Activated naive CD4-positive, alpha-beta T cell treated with anti-CD3 and anti-CD28 coated beads for 36 hours (primary cell): ENCODE measurements at places on chromosomes 11 and 22.

DNA sequence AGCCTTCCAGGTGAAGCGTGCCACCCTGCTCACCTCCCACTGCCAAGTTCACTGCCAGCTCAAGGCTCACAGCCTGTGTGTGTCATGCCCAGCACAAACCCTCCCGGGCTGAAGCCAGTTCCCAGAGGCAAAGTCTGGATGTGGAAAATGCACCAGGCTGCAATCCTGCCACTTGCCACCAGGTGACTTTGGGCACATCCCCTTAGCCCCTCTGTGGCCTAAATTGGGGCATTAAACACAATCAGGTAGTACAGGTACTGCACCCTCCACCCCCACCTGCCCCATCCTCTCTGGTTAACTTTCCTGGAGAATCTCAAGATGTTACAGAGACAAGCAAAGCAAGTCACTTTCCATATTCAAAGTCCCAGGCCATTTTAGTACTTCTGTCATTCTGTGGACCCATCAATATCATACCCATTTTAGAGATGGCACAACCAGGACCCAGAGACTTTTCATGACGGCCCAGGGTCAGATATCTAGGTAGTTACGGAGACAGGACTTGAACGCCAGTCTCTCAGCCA is 1.8 kb upstream of the RASD2 start:
- no peak overlapping the region for H3K4me3 ChIP-seq
- H3K36me3 ChIP-seq = no peaks in the 10 kb centered on the region
- no peaks in the 10 kb centered on the region for H3K4me1 ChIP-seq

DNA sequence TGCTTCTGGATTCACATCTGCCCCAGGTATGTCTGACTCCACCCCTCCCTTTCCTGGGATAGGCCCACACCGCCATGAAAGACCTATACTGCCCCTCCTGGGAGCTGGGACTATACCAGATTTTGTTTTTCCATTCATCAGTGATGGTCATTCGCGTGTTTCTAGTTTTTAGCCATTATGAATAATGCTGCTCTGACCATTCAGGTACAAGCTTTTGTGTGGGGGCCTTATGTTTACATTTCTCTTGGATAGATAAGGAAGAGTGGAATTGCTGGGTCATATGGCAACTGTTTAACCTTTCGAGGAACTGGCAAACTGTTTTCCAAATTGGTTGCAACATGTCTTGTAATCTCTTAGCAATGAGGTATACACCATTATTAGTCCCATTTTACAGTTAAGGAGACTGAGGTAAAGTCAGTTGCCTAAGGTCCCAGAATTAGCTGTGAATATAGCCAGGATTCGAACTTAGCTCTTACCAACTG is 1.2 kb upstream of the TBC1D10A start:
- H3K27me3 ChIP-seq = no peaks in the 10 kb centered on the region
- H3K4me1 ChIP-seq = peaks cover 43% of the 10 kb centered on the region
- no peak for DNase-seq

- peaks cover 91% of the 10 kb centered on the region for H3K4me1 ChIP-seq
- peak overlapping the region; percentile 23 for H3K4me3 ChIP-seq
- no peak for DNase-seq
- H3K36me3 ChIP-seq = peaks cover 77% of the 10 kb centered on the region
Measured at GRCh38 chr11:61108847-61109585, 6.7 kb downstream of the CD5 start.

- DNase-seq = peak; percentile 78
- no peaks in the 10 kb centered on the region for H3K36me3 ChIP-seq
- peaks cover 14% of the 10 kb centered on the region for H3K4me1 ChIP-seq
Measured at GRCh38 chr11:61776561-61777075, 15.8 kb downstream of the TMEM258 start.

GRCh38 chr11:7585816-7586215 is 72.0 kb downstream of the PPFIBP2 start:
- H3K36me3 ChIP-seq = peaks cover 12% of the 10 kb centered on the region
- H3K27ac ChIP-seq = no peak overlapping the region
- H3K4me3 ChIP-seq = no peak overlapping the region
- peaks cover 12% of the 10 kb centered on the region for H3K4me1 ChIP-seq
- DNase-seq = no peak

DNA sequence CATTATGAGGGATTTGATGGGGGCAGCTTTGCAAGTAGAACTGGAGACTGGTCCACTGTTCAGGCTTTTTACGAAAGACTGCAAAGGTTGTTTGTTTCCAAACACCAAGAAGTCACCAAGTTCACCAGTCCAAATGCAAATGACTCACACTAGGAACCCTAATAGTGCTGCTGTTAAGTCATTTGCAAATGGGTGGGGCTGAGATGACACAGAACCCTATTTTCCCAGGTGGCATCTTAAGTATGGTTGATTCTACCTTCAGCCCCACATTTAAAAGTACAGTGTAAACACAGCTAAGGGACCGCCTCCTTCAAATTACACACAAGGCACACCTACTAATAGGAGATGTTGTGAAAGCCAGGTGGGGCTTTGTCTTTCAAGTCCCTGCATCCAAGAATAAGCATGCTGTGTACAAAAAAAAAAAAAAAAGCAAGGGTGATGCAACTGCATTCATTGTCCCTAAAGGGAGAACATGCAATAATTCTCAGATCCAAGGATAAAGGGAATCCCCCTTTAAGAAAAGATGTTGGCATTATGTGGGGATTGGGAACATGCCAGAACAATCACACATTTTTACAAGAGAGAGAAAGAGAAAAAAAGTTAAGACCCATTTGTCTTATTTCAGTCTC is 27.3 kb downstream of the BDNF start:
- no peaks in the 10 kb centered on the region for H3K27me3 ChIP-seq
- no peak overlapping the region for H3K4me3 ChIP-seq
- no peak overlapping the region for H3K27ac ChIP-seq
- H3K36me3 ChIP-seq = peaks cover 7% of the 10 kb centered on the region

GRCh38 chr11:46036009-46036408 is 85.2 kb downstream of the PHF21A start:
- no peaks in the 10 kb centered on the region for H3K36me3 ChIP-seq
- no peaks in the 10 kb centered on the region for H3K27me3 ChIP-seq
- DNase-seq = no peak
- H3K4me3 ChIP-seq = no peak overlapping the region
- peaks cover 14% of the 10 kb centered on the region for H3K4me1 ChIP-seq

DNA sequence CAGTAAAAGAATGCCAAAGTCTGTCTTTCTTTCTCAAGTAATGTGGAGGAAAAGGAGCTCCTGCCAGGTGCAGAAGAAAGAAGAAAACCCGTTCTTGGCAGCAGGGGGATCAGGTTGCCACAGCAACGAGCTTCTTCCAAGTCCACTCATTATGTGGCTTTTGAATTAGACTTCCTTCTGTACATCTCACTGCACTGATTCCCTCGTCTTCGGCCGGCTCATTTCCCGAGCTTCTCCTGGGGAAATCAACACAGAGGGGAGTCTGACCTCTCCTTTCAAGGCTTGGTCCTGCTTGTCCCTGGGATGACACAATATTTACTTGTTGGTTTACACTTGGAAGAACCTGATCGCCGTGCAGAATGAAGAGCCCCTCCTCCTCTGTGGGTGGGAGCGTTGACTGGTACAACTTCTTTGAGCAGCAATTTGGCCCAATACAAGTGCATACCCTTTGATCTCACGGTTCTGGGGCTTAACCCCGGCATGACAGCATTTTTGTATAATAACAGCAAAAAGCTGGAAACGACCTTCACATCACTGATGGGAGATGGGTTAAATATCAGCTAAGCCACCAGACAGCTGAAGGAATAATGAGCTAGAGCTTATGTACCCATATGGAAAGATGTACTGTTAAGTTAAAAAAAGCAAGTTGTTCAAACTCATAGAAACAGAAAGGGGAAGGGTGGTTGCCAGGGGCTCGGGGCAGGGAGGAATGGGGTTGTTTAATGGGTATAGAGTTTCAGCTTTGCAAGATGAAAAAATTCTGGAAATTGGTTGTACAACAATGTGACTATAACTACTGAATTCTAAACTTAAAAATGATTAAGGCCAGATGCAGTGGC is 35.4 kb downstream of the MCHR1 start:
- H3K36me3 ChIP-seq = no peaks in the 10 kb centered on the region
- no peak overlapping the region for H3K27ac ChIP-seq
- no peaks in the 10 kb centered on the region for H3K27me3 ChIP-seq
- no peak overlapping the region for H3K4me3 ChIP-seq

- no peak overlapping the region for H3K4me3 ChIP-seq
- no peak for DNase-seq
- peaks cover 6% of the 10 kb centered on the region for H3K4me1 ChIP-seq
- no peaks in the 10 kb centered on the region for H3K36me3 ChIP-seq
Measured at GRCh38 chr22:29157759-29158535, 47.7 kb upstream of the EMID1 start.

GRCh38 chr11:70470127-70470526 is 71.8 kb downstream of the CTTN start:
- no peak for DNase-seq
- H3K27me3 ChIP-seq = peaks cover 4% of the 10 kb centered on the region
- no peak overlapping the region for H3K27ac ChIP-seq

DNA sequence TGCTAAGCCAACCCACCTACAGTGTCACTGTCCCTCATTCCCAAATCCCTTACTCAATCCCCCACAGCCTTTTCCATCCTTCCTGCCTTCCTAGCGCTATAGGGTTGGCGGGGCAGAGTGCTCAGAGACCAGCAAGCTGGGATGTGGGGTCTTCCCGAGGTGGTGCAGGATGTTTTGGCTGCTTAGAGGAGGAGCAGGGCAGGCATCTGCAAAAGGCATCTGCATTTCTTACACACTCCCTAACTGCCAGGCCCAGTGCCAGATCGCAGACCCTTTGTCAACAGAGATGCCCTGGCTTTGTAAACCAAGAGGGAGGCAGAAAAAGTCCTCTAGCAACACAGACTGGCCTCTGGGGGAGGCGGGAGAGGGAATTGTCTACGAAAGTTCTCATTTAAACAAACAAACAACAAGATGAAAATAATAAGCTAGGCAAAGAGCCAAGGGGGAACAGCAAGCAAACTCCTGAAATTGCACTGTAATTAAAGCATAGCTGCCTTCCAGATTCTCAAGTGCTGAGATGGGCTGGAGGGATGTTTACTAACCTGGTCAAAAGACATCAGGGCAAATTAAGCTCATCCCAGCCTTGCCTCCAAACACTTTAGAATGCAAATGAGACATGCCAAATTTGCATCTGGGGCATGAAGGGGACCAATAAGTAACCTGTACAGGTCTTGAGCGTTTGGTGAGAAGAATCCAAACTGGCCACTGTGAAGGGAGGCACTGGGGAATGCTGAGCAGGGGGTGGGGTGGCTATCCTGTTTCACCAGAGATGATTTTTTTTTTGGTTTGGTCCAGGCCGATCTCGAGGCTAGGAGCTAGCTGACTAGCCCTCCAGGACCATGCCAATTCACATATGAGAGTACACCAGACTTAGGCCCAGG is 38.1 kb upstream of the ADA2 start:
- no peaks in the 10 kb centered on the region for H3K27me3 ChIP-seq
- peaks cover 25% of the 10 kb centered on the region for H3K4me1 ChIP-seq
- peak overlapping the region; percentile 50 for H3K27ac ChIP-seq
- no peak for DNase-seq
- H3K4me3 ChIP-seq = no peak overlapping the region
- H3K36me3 ChIP-seq = no peaks in the 10 kb centered on the region

GRCh38 chr11:102139081-102139498 is 28.8 kb downstream of the YAP1 start:
- H3K36me3 ChIP-seq = no peaks in the 10 kb centered on the region
- no peak overlapping the region for H3K4me3 ChIP-seq
- no peak overlapping the region for H3K27ac ChIP-seq

DNA sequence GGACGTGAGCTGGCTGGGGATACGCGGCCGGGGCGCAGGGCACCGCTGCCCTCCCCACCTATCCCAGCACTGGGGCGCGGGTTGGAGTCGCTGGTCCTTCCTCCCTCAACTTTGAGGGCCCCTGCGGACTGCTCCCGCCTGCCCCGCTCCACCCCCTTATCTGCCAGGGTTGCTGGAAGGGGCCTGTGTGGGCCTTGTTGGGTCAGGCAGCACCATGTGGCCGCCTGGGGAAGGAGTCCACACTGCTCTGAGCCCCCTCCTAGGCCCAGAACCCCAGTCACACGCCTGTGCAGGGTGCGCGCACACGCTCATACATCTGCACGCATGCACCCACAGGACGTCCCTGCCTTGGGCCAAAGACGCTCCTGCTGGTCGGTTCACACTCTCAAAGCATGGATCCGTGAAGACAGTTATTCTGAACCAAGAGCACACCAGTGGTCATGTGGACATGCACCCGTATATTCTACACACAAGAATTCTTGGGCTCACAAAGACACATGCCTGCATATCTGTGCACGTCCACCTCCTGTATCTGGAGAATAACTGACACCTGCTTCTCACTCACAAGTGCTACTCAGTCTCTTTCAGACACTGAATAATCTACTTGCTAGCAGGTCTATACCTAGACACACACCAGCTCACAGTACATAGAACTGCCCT is 710 bp downstream of the TUB start:
- no peaks in the 10 kb centered on the region for H3K4me1 ChIP-seq
- DNase-seq = no peak
- peak overlapping the region; percentile 49 for H3K4me3 ChIP-seq
- no peak overlapping the region for H3K27ac ChIP-seq

DNA sequence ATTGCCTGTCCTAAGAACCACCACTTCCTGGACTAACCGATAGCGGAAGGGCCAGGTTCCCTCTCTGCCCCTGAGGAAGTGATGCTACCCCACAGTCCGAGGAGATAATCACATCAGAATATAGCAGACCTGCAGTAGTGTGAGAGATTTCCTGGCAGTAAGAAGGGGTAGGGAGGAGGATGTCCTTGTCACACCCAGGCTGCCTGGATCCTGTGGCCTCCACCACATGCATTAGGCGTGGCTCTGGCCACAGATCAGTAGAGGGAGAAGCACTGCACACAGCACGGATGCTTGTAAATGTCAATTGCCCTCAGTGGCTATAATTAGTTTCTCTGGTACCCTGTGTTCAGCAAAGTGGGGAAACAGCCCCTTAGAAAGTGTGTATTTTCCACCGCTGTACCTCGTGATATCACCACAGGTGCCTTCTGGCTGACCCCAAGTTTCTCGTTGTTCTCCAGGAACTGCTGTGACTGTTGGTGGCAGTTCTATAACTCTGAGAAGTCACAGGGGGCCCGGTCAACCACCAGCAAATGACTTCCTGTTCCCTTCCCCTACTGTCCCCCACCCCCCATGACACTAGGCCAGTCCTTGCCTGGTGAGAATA is 61.8 kb downstream of the UBASH3B start:
- H3K4me3 ChIP-seq = no peak overlapping the region
- peaks cover 58% of the 10 kb centered on the region for H3K4me1 ChIP-seq
- DNase-seq = peak; percentile 16
- H3K27ac ChIP-seq = no peak overlapping the region
- H3K36me3 ChIP-seq = no peaks in the 10 kb centered on the region

- no peak overlapping the region for H3K27ac ChIP-seq
- peaks cover 13% of the 10 kb centered on the region for H3K4me1 ChIP-seq
- no peaks in the 10 kb centered on the region for H3K27me3 ChIP-seq
- H3K4me3 ChIP-seq = no peak overlapping the region
- DNase-seq = no peak
Measured at GRCh38 chr11:108117746-108118371, 3.5 kb upstream of the ACAT1 start.

GRCh38 chr11:23124996-23125395 is 264.7 kb upstream of the CCDC179 start:
- no peak overlapping the region for H3K4me3 ChIP-seq
- H3K27me3 ChIP-seq = no peaks in the 10 kb centered on the region
- H3K27ac ChIP-seq = no peak overlapping the region
- no peak for DNase-seq

GRCh38 chr11:75525433-75526191 is at the start of gene GDPD5:
GDPD5 (minus strand) TSS chr11:75525941; CDS start chr11:75477735, 48,206 bp downstream.
- no peaks in the 10 kb centered on the region for H3K36me3 ChIP-seq
- H3K4me3 ChIP-seq = peak within 1 kb of the TSS; percentile 72
- DNase-seq = peak; percentile 90
- H3K27me3 ChIP-seq = peaks cover 5% of the 10 kb centered on the region
- H3K4me1 ChIP-seq = peaks cover 19% of the 10 kb centered on the region
- no peak within 1 kb of the TSS for H3K27ac ChIP-seq
